ENCODE measurements at places on chromosomes 11 and 22.

- DNase-seq, result no peak
Observed at GRCh38 chr22:17086296-17086695, 1.5 kb downstream of the IL17RA start.

GRCh38 chr11:45048870-45049691 is 97.4 kb upstream of the PRDM11 start:
- no peak for DNase-seq

DNA sequence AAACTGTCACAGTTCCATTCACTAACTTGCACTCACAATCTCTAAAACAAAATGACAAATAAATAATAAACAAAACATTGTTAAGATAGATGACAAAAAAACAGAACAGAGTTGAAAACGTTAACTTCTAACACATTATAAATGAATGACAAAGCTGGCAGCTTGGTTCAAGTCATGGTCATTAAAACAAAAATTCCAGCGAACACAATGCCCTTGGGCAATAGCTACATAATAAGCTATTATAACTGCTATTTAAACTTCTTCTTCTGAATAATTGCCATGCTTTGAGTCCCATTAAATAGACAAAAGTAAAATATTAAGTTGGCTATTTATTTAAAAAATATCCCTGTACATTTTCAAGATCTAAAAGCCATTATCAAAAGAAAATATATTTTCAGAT is 54.7 kb downstream of the PICALM start:
- no peak for DNase-seq

GRCh38 chr22:28560046-28560742 is 119.4 kb downstream of the TTC28 start:
- no peak for DNase-seq

DNA sequence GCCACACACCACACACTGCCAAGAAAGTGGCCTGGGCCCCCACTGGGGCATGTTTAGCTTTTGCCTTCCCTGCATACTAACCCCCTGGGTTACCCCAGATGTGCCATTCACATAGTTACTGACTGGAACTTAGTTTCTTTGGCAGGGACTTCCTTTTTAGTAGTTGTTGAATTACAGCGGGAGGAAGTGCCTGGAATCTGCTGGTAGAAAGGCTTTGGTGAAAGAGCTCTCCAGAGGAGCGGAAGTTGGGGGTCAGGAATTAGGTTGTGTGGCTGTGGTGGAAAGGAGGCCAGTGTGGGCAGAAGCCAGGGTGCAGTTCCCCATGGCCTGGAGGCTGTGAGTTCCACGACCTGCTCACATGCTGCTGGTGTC is 69.0 kb downstream of the MED15 start:
- DNase-seq, result no peak

DNA sequence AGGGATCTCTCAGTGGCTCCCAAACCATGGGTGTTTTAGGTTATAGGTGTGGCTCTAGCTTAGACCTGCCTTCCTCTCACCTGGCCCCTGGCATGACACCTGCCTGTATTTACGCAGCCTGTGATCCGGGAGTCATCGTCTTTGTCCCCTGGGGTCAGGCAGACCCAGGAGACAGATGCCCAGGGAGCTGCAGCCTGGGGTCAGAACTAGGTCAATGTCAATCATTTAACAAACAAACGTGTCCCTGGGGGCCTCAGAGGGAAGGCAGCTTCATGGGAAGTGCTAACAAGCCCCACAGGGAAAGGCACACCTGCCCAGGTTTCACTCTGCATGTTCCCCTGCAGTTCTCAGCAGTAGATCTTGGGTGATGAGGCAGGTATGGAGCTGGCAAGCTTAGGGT is 12.0 kb downstream of the BACE1-AS start:
- DNase-seq, result no peak

- DNase-seq, result no peak
Observed at GRCh38 chr22:31893460-31893859, 50.9 kb upstream of the YWHAH start.

- no peak for DNase-seq
Observed at GRCh38 chr11:15519124-15519791, 404.5 kb downstream of the INSC start.

DNA sequence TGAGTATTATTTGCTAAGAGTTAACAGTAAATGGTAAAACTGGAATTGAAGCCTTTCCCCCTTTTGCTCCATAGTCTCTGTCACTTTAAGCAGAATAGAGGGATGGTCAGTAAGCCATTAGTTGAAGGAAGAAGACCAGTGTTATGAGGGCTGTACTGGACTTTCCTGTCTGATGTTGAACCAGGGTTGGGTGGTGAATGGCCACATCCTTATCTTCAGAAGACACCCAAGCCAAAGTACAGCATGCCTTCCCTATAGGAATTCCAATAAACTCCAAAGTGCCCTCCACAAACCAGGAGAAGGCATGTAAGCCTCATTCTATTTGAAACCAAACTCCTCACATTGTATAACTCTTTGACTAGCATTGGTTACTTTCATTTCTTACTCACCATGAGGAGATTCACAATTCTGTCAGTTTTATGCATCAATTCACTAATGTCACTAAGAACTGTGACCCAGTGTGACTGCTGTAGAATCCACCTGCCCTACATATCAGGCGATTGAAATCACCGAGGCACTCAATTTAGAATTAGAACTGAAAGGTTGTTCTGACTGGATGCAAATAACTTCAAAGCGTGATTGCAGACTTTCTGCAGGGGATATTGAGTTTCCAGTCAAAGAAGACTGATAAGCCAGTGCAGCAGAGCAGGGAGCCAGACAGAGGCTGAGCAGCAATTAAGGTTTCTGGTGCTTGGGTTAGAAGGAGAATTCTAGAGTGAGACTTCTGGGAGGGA is 107.1 kb upstream of the DDI1 start:
- DNase-seq, result no peak

GRCh38 chr11:43942662-43943371 is 380 bp downstream of the C11orf96 start:
- DNase-seq, result peak; percentile 73

GRCh38 chr11:126231725-126232459 is 20.3 kb downstream of the FAM118B start:
- DNase-seq, result no peak

GRCh38 chr22:25656724-25657123 is 85.3 kb upstream of the MYO18B start:
- no peak for DNase-seq

DNA sequence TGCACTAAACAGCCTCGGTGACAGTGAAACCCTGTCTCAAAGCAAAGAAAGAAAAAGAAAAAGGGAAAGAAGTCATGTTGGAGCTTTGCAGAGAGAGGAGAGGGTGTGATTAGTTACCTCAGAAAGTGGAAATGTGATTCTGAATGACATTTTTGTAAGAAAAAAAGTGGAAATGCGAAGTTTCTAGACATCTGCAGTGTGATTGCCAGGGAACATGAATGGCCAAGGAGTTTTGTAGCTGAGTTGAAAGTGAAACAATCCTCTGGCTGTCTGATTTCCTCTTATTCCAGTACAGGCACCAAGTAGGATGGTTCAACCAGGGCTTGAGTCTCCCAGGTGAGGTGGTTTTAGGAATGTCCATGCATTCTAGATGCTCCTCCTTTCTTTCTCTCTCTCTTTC is 17.8 kb upstream of the SYVN1 start:
- DNase-seq, result no peak

DNA sequence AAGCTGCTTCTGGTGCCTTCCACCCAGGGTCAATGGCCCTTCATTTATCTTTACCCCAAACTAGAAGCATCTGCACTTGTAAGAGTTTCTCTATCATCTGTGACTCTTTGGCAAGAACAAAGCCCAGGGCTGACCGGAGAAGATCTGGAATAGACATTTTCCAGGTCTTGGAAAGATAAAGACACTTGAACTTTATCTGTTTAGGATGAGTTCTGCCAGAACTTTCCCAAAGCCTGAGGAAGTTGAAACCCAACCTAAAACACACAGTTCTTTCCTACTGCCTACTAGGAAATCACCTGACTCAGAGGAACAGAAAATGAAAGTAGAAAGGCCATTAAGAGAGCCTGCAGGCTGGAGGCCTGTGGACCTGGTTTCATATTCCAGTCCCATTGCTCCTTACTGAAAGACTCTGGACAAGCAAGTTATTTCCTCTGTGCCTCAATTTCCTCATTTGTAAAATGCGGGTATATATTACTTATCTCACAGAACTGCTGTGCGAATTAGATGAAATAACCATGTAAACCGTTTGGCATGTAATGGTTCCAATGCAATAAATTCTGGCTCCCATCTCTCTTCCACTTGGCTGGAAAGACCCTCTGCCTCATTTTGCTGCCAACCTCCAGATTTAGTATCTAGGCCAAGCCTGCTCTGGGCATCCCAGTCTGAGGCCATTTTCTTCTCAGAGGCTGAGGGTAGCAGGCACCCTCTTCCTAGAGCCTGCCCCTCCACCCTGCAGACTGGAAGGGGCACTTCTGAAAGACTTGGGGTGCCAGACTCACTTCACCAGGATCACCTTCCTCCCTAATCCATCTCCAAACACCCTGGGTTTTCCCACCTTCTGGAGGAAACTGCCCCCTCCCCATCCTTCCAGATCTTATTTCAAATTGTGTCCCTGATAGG is 1.2 kb downstream of the UBE2L6 start:
- no peak for DNase-seq

DNA sequence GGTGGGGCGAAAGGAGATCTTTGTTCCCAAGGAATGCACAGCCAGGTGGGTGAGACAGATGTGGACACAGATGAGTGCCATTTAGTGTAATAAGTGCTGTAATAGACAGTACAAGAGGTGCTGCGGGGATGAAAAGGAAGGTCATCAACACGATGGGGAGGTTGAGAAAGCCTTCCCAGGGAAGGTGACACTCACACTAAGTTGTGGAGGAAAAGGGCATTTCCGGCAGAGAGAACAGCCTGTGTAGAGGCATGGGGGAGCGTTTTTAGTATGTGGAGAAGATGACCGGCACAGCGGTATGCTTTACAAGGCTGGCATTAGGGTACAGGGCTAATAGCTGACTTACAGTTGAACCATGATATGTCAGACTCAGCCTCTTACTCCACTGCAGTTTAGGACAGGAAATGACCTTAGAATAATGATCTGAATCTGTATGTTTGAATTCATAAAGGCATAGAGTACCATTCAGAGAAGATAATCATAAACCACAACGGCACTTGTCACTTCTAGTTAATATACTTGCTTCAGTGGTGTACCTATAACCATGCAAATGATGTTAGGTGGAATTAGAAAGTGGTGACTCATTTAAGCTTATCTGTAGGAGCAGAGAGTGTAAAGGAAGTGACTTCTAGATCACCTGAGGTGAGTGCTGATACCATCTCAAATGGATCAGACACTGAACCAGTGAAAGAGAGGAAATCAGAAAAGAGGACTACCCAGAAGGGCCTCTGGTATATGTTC is 60.6 kb downstream of the FAM83F start:
- DNase-seq, result no peak

GRCh38 chr22:37601540-37602442 is 6.8 kb upstream of the GGA1 start:
- peak; percentile 76 for DNase-seq

GRCh38 chr11:69486773-69487291 is 5.4 kb downstream of the LINC01488 start:
- DNase-seq, result no peak

DNA sequence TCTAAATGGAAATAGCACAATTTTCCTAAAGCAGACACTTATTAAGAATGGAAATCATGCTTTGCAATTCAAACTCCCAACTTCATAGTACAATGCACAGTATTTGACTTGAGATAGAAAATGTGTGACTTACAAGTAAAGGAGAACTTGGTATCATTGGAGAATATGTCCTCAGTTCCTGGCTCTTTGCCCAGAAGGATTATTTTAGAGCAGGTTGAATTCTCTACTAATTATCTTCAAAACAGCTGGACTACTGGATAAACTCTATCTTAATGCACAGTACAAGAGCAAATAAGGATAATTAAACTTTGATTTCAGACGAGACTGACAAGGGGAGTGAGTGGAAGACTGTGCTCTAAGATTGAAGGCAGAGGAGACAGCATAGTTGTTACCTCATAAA is 839.4 kb downstream of the OPCML start:
- DNase-seq, result no peak

- DNase-seq, result no peak
Observed at GRCh38 chr11:94728541-94728940, 39.6 kb upstream of the AMOTL1 start.

GRCh38 chr11:31375879-31376278 is 6.2 kb downstream of the DNAJC24 start:
- no peak for DNase-seq

DNA sequence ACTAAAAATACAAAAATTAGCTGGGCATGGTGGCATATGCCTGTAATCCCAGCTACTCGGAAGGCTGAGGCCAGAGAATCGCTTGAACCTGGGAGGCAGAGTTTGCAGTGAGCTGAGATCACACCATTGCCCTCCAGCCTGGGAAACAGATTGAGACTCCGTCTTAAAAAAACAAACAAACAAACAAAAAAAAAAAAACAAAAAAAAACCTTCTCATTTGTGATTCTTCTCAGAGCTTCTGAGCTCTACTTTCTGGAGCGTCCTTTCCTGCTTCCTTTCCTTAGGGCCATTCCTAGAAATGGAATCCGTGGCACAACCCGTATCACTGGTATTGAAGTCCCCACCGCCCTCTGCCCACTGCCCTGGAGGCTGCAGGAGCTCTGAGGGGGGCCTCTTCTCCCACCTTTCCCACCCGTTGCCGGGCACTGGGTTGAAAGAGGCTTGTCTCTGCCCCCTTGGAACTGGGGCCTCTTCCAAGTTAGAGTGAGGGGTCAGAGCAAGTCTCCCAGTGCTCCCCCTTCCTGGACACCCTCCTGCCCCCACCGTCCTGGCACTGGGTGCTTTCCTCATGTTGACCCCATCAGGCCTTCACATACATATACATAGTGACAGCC is 2.0 kb upstream of the SHISA8 start:
- DNase-seq, result no peak

DNA sequence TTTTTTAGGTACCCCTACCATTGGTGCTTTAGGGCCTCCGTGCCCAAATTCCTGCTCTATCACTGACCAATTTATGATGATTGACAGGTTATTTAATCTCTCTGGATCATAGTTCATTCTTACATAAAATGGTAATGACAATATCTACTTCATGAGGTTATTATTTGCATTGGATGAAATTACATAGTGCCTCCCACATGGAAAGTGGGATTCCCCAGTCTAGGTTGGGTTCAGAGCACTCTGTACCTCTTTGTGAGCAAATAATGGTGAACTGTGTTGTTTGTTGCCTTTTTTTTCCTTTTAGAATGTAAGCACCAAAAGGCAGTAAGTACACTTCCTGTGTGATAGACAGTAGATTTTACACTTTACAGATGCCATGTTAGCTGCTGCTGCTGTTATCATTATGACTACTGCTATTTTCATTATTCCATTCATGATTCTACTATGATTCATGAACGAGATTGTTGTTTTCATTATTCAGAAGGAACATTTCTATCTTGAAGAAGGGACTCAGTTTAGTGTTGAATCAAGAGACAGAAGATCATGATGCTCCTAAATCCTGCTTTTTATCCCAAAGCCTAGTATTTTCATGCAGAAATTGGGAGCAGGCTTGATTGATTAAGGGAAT is 100.8 kb downstream of the ALX4 start:
- DNase-seq, result no peak

Data from ecto neural progenitor cell (in vitro differentiated cells).